Camera-type eye (tissue), 1 donor: ENCODE measurements at places on chromosomes 3 and 15. TPM values are rescaled to one million over a fixed set of nuclear protein-coding genes. Genes with fewer than 3 reads are reported as not detected.

The PROS1 gene
- total RNA-seq = 43.0 TPM

The PPP2R3A gene
- total RNA-seq = 25.5 TPM

The CLDN1 gene
- 9.4 TPM for total RNA-seq

The RAD51 gene
- 4.1 TPM for total RNA-seq

The GOLGA8M gene
- total RNA-seq = 1.9 TPM

The CLDND1 gene
- total RNA-seq = 155 TPM

The OXSR1 gene
- total RNA-seq = 48.1 TPM

The SST gene
- not detected for total RNA-seq

The QTRT2 gene
- 56.1 TPM for total RNA-seq
